CD4-positive, alpha-beta T cell treated with Interferon alpha-2 for 1 hour (primary cell): ENCODE measurements at places on chromosomes 7 and 10.

DNA sequence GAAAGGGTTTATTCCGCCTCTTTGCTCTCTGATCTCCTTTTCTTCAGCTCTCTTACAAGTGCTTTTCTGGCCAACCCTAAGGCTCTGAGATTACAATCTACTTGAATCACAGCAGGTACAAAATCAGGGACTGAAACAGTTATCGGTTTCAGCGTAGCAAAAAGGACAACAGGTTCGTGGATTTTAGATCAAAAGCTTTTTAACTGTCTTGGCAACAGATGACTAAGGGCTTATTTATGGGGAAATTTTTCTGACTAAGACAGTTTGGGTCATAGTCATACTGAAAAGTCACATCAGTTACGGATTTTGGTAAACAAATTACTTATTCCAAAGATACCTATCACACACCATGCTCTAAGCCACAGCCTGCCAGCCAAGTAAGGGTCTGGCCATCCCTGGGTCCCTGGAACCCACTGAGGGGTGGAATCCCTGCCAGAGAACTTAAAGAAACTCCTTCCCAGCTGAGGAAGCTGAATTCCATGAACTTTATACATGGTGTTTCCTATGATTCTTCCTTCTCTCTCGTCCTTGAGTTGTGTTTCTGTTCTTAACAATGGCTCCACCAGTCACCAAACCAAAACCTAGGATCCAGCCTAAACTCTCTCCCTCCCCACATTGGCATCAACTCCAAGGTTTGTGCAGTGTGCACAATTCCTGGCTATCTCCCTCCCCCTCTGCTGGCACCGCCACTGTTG is 169.3 kb downstream of the FAM107B start:
- peak; percentile 73 for DNase-seq

GRCh38 chr10:122034149-122034756 is 45.3 kb downstream of the TACC2 start:
- DNase-seq = no peak

DNA sequence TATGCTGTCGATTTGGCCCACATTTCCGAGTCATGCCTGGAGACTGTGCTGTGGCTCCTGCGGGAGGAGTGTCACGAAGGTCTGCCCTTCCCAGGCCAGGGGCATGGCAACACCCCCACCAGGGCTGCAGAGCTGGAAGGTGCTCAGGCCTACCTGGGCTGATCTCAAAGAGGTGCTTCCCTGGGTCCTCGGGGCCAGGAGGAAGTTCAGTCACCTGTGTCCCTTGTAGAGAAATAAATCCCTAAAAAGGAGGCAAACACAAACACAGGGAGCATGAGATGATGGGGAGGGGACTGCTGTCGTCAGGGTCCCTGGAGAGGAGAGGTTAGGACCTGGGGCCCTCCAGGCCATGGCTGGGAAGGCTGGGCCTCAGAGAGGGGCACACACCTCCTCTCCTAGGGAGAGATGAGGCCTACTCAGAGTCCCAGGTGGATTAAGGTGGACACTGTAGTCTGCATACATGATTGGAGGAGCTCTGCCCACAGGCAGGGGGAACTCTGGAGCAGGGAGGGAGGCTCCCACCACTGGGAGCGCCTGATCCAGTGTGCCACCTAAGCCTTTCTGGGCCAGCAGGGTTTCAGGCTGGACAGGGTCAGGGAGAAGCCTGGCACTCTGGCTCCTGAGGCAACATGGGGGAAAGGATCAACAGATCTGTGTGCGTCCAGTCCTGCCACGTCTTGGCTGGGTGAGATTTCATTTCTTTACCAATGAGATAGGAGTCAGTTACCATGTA is 49.4 kb downstream of the ARHGAP22 start:
- DNase-seq = no peak

DNA sequence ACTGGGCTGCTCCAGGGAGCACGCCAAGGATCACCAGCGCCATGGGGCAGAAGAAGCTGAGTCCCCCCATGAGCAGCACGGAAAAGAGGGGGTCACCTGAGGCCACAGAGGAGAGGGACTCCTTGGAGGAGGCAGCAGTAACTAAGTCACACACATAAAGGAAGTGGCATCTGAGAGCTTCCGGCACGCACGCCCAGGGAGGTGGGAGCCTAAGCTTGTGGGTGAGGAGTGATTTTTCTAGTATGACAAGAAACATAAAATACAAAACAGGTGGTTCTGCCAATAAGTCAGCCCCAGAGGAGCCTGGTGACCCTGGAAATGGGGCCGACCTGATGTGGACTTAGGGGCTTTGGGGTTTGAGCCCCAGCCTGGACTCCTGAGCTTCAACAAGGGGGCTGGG is 60.8 kb downstream of the CARD11 start:
- DNase-seq = peak; percentile 65

GRCh38 chr10:62915158-62915557 is 99.0 kb upstream of the EGR2 start:
- DNase-seq = no peak

- DNase-seq = no peak
Measured at GRCh38 chr10:119679480-119679829, 28.3 kb downstream of the BAG3 start.

DNA sequence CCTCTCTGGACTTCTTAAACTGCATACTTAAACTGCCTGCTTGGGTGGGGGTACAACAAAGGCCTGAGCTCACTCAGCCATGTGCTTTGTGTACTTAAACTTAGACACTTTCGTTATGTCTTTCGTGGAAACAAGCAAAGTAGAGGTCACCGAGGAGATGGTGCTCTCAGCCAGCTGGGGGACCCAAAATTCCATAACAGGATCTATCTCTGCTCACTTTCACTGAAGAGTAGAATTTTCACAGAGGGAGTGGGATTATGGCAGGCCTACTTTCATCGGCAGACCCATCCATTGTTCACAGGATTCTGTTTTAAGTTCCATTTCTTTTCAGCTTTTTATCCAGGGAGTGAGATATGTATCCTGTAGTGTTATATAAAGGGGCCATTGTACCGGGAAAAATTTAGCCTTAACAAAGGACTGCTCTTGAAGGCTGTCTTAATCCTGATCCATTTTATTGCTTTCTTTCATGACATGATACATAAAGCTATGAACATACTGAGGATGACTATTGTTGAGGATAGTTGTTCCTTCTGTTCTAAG is 370.0 kb upstream of the GHITM start:
- no peak for DNase-seq

DNA sequence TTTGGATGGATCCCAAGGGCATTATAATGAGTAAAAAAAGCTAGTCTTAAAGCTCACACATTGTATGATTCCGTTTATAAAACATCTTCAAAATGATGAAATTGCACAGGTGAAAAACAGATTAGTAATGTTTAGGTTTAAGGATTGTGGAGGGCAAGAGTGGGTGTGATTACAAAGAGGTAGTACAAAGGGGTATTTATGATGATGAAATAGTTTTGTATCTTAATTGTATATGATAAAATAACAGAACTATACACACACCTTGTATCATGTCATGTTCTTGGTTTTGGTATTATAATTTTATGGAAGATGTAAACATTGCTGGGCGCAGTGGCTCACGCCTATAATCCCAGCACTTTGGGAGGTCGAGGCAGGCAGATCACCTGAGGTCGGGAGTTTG is 2.8 kb upstream of the SSC4D start:
- DNase-seq = no peak

- no peak for DNase-seq
Measured at GRCh38 chr10:526651-527312, 162.7 kb downstream of the DIP2C start.

DNA sequence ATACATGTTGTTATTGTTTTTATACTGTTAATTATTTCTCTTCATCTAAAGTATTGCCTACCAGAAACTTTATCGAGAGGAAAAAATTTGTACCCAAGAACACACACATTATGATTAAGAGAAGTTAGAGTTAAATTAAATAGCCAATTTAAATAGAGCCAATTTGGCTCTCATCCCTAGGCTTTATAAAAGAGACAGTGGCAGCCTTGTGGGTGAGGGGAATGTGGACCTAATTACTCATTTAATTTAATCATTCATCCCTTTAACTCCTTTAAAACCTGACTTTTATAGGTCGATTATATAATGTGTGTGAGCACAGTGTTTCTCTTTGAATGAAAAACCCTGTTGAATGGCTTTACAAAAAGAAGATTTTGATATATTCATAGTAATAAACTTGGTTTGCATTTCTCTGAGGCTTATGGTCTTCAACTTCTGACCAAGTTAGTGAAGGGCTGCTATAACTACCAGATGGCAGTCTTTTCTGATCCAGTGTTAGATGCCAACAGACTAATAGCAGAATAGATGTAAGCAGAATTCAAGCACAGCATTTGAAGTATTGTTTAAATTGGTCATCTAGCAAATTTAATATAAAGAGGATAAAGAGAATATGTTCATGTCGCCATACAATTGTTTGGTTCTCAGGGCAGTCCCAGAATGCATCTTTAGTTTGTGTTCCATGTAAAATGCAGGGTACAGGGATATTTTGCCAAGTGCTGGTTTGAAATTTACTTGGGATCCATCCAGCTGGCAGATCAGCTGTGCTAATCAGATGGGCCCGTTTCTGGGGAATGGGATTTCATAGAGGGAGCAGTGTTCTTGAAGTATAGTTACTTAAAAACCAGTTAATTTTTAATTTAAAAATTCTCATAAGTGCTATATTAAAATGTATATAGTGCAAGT is 25.3 kb downstream of the ADD3 start:
- no peak for DNase-seq

GRCh38 chr10:31347705-31348104 is 28.7 kb downstream of the ZEB1 start:
- no peak for DNase-seq

GRCh38 chr10:25493122-25493893 is 318.5 kb downstream of the GPR158 start:
- DNase-seq = no peak

DNA sequence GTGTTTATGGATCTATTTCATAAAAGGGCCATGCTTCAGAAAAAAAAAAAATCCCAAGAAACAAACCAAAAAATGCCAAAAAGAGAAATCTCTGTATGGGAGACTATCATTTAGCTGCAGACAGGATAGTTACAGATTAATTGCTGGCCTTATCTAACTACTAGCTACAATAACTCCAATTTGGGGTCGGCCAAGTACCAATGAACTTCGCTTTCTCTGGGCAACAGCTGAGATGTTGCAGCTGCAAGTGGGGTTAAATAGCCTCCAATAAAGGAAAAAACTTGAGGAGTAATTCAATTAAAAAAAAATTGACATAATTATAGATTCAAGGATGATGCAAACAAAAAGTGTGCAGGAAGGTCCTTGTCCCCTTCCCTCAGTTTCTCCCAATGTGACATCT is 73.6 kb downstream of the PFKFB3 start:
- DNase-seq = no peak

GRCh38 chr10:111084366-111085255 is 7.8 kb downstream of the ADRA2A start:
- no peak for DNase-seq

GRCh38 chr10:114281006-114281405 is 42.0 kb downstream of the VWA2 start:
- DNase-seq = no peak

- DNase-seq = no peak
Measured at GRCh38 chr7:106657085-106657991, 3.6 kb downstream of the CCDC71L start.

DNA sequence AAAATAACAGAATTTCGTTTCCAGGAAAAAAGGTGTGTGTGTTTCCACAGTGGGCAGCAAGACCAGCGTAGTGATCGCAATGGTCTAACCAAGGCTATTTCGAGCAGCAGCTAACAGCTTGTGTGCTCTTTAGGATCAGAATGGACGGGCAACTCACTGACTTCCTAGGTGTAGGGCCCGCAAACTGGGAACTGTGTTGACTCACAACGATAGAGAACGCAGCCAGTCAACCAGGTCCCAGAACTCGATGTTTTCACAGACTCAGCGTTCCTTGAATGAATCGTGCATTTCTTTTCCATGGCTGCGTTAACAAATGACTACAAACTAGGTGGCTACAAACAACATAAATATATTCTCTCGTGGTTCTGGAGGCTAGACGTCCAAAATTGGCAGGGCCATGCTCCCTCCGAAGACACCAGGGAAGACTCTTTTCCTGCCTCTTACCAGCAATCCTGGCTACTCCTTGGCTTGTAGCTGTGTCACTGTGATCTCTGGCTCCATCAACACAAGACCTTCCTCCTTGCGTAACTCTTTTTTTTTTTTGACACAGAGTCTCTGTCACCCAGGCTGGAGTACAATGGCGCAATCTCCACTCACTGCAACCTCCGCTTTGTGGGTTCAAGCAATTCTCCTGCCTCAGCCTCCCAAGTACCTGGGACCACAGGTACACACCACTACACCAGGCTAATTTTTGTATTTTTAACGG is 39.1 kb downstream of the PODXL start:
- DNase-seq = no peak

DNA sequence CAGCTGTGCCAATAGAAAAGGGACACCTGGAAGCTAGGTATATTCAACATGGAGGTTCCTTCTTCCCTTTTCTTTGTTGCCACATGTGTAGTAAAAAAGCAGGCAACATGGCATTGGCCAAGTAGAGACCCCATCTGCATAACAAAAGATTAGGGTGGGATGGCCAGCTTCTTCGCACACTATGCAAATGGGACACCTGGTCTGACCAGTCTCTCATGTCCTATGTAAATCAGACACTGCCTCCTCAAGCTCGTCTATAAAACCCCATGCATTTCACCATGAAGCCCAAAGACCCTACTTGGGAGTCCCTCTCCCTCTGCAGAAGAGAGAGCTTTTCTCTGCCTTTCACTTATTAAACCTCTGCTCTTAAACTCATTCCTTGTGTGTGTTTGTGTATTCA is 53.9 kb downstream of the MYL10 start:
- DNase-seq = no peak

- DNase-seq = no peak
Measured at GRCh38 chr10:132645630-132646442, 108.2 kb downstream of the INPP5A start.

GRCh38 chr10:122103592-122103991 is 114.6 kb downstream of the TACC2 start:
- DNase-seq = no peak

DNA sequence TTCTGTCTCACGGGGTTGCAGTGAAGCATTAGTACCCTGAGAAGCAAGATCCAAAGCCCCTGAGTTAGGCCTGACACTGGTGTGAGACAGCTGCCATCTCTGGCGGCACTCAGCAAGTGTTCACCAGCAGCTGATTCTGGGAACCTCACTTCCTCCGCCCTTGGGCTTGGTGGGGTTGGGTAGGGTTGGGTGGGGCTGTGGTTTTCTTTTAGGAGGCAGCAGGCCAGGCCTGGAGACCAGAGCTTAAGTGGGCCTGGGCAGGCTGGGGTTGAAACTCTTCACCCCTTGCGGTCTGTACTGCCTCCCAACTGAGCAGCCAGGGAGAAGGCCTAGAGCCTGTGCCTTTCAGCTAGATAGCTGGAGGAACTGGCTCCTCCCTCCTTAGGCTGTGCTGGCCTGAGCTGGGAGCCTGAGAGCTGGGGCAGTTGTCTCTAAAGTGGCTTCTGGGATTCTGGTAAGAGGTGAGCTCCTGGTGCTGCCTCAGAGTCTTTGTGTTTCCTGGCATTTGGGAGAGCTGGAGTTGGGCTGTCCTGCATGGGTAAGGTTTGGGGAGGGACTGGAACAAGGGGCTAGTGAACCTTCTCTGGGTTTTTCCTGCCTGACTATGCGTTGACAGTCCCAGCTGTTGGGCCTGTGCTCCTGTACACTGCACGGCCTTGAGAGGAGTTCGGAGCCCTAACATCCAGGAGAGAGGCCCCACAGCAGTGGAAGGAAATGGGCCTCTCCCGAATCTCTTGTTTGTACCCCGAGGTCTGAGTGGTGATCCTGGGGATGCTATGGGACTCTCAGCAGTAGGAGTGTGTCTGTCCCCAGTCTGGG is 5.1 kb downstream of the TSPAN14 start:
- DNase-seq = peak; percentile 71
